Left ventricle myocardium superior (tissue), 1 donor: ENCODE measurements at places on chromosomes 2 and 18.

DNA sequence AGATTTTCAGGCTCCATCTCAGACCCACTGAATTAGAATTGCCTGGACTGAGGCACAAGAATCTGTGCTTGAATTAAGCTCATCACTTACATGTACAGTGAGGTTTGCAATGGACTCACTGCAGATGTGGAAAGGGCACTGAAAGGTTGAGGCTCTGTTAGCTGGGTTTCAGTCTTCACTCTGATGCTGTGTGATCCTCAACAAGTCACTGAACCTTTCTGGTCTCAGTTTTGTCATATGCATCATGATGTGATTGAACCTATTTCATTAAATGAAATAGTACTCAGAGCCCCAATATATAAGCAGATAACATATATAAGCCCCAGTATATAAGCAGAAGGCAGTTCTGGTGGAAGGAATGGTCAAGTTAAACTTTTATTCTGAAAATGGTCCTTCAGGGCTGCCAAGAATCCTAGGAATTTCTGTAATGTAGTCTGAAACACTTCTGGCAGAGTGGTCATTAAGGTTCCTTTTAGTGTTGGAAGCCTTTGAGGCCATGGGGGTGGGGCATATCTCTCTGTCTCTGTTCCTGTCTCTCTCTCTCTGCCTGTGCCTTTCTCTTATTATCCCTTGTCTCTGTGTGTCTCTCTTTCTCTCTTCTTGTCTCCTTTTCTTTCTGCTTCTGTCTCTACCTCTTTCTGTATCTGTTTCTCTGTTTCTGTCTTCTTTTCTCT is 110.4 kb downstream of the ADCYAP1 start:
- DNase-seq, result no peak

GRCh38 chr2:219082332-219082958 is 21.7 kb upstream of the IHH start:
- peak; percentile 48 for DNase-seq

- DNase-seq, result no peak
Observed at GRCh38 chr2:226644399-226644865, 155.2 kb downstream of the IRS1 start.

GRCh38 chr2:240953426-240954410 is 44.7 kb upstream of the SNED1 start:
- no peak for DNase-seq

DNA sequence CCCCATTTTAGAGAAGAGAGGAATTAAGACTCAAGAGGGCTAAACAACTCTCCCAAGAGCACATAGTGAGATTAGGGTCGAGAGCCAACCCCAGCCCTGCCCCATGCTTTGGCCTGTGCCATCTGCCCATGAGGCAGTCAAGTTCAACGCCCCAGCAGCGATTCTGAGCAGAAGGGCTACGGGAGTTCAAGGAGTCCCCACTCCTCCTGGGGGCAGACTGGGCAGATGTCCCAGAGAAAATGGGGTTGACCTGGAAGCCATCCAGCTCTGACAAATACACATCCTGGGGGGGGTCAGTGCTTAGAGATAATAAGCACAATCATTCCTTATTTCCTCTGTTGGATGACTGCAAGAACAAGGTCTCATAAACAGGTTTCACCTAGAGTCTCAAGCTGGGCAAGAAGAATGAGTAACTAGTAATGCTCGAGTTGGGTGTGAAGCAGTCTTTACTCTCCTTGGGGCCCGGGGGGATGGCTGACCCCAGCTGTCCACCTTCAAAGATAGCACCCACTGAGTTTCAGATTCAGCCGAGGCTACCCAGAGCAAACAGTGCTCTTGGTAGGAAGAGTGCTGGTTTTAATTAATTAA is 716.4 kb downstream of the RNF144A start:
- DNase-seq, result no peak

DNA sequence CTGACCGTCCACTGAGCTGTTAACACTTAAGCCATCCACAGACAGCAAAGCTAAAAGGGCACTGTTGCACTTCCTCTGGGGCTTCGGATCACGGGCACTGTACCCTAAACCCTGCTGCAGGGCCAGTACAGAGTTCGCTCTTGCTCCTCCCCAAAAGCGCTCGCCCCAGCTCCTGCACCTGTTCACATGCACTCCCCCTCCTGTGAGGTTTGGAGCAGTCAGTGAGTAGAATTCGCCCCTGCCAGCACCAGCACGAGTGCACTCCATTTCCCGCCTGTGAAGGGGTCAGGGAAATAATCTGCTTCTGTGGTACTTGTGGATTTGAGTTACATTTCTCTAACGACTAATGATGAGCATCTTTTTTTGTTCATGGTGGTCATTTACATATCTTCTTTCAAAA is 158.8 kb downstream of the PTPRM start:
- no peak for DNase-seq

DNA sequence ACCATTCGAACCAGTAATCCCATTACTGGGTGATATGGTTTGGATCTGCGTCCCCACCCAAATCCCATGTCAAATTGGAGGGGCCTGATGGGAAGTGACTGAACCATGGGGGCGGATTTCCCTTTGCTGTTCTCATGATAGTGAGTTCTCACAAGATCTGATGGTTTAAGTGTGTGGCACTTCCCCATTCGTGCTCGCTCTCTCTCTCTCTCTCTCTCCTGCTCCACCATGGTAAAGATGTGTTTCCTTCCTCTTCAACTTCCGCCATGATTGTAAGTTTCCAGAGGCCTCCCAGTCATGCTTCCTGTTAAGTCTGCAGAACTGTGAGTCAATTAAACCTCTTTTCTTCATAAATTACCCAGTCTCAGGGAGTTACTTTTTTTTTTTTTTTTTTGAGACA is 62.6 kb downstream of the NBAS start:
- no peak for DNase-seq

GRCh38 chr2:171670655-171671054 is 16.6 kb upstream of the DYNC1I2 start:
- no peak for DNase-seq

DNA sequence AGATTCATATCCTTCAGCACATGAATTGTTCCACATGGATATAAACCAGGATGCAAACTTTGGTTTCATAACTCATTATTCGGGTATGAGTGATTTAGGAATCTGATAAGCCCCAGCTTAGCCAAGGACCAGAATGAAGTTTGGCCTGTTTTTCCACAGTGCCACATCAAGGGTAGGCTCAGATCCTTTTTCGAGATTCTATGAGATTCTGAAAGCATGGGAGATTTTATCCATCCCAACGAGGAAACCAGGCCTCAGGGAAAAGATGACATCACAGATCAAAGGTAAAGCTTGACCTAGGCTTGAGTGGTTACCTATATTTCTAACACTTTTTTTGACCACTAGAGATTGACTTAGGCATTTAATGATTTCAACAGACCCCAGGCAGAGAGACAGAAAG is 590.8 kb upstream of the PKDCC start:
- no peak for DNase-seq

DNA sequence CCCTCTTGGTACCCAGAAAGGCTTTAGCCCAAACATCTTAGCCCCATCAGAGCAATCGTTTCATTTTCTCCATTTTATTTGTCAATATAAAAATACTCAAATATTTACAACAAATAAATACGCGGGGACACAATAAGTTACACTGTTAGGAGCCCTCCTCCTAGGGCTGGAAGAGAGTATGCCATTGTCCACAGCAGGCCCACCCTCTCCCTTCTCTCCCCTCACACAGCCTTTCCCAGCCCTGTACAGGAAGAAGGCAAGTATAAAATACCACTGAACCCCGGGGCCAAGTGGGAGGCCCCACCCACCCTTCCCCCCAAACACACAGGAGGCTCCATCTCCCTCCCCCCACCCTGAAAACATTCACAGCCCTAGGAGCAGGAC is 1.9 kb upstream of the ANKRD39 start:
- DNase-seq, result no peak

- DNase-seq, result no peak
Observed at GRCh38 chr18:66599190-66599589, 4.7 kb downstream of the CDH19 start.

GRCh38 chr2:188378371-188378950 is 86.8 kb downstream of the GULP1 start:
- DNase-seq, result no peak

- DNase-seq, result no peak
Observed at GRCh38 chr2:220528180-220528675, 900.8 kb downstream of the SLC4A3 start.

DNA sequence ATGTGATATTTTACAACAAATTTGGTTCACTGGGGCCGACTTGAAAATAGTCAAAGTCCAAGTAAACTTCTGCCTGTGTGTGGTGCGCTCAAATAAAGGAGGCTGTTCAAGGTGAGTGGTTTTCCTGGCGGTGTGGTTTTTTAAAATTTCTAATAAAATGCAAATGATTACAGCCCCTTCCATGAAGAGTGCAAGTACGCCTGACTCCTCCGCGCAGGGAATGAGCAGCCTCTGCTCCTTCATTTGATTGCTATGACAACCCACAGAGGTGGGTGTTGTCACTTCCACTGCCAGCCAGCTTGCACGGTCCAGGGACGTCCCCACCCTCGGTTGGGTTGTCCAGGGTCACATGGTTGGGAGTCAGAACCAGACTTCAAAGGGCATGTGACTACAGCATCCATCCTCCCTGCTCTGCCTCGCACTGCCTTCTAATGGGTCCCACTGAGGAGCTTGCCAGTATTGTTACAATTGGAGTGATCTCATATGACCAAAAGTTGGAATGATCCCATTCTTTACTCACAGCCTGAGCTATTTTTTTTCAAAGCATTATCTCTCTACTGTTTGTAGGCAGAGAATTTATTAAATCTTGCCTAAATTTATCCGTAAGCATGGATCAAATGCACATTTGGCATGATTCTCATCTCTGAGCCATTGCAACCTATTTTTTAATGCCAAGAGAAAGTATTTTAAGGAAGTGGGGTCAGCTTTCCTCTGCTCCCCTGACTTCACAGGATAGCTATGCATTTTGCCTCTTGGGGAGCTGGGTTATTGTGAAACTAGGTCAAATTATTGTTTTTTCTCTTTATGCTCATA is 121.3 kb downstream of the AGAP1 start:
- peak; percentile 65 for DNase-seq

DNA sequence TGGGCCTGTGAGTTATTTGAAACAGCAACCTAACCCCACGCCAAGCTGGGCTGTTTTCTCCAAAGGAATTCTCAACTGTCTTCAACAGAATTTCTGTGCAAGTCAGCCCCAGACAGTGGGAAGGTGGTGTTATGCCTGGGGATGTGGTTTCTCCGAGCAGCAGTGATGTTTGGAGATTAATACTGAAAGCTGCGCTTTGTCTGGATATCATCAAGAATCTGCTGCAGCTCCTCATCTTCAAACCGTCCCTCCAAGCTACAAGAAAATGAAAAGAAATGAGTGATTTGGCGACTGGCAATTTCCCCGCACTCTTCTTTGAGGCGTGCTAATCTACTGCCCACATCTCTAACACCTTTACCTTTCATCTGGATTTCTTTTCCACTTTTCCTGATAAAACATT is 10.0 kb downstream of the POLR2D start:
- no peak for DNase-seq

DNA sequence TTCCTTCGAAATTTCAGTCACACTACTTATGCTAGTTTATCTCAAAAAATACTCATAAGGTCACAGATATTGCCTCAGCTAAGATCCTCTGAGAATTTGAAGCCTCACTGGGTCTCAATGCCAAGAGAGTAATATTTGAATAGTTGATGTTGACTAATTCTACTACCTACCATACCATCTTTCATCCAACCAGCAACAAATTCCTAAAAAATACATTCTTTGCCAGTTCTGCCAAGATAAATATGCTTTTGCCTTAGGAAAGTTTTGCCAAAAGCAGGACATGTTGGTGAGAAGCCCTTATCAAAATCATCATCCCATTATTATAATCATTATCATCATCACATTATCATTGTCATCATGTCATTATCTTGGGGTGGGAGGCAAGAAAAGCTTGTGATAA is 544.6 kb upstream of the ZEB2 start:
- no peak for DNase-seq

- no peak for DNase-seq
Observed at GRCh38 chr2:194151231-194151630, 1505.8 kb upstream of the SLC39A10 start.

GRCh38 chr2:100052650-100053049 is 89.7 kb downstream of the AFF3 start:
- no peak for DNase-seq

- no peak for DNase-seq
Observed at GRCh38 chr2:215863687-215864086, 149.7 kb downstream of the MREG start.

DNA sequence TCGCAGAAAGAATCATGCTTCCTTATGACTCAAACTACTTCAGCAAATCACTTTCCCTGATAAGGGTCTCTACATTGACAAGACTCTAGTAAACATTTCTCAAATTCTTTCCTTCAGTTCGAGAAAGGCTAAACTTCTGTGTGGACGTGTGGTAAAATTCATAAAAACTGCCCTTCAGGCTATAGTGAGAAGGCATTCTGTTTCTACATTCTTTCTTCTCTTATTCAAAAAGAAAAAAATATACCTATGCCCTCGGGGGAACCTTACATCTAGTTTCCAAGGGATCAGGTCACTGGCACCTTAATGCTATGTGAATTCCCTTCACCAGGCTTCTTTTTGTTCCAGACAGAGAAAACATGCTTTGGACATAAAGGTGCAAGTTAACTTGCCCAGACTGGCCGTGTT is 4.9 kb downstream of the VIT start:
- no peak for DNase-seq

GRCh38 chr18:31661965-31662364 is 22.4 kb downstream of the B4GALT6 start:
- DNase-seq, result no peak

GRCh38 chr2:27135478-27135955 is 1.1 kb upstream of the PREB start:
- DNase-seq, result no peak

- no peak for DNase-seq
Observed at GRCh38 chr2:174692256-174692919, 71.9 kb downstream of the CHRNA1 start.

DNA sequence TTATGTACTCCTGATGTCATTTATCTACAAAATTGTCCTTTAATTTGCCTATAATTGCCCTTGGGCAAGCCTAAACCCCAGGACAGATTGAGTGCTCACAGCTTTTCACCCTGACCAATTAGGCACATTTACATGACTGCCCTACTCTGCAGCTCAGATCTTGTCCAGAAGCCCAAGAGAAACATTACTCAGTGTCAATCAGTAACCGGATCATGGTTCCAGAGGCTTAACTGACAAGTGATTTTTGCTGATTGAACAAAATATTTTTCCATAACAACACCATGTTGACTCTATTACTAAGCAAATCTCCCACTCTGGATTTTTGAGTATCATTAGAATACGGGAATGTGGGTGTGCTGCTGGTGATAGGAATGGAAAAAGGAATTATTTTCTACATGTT is 465.4 kb upstream of the TNP1 start:
- DNase-seq, result no peak

DNA sequence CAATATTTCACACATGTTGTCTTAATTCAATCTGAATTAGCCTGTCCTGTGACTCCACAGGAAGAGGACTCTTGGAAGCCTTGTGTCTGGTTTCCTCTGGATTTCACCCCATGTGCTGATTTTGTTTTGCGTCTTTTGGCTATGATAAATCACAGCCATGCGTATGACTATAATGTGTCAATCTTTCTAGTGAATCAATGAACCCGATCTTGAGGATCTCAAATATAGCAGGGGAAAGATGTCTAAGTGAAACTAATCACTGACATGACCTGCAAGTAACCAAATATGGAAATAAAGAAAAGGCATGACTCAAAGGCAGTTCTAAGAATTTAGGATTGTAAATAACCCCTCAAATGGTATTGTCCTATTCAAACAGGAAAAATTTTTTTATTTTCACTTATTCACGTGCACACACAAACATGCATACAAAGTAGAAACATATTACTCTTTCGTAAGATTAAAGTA is 8.2 kb downstream of the WDFY1 start:
- DNase-seq, result no peak
